Muscle of arm (tissue), 14 donors: ENCODE measurements at places on chromosomes 12 and 14.

DNA sequence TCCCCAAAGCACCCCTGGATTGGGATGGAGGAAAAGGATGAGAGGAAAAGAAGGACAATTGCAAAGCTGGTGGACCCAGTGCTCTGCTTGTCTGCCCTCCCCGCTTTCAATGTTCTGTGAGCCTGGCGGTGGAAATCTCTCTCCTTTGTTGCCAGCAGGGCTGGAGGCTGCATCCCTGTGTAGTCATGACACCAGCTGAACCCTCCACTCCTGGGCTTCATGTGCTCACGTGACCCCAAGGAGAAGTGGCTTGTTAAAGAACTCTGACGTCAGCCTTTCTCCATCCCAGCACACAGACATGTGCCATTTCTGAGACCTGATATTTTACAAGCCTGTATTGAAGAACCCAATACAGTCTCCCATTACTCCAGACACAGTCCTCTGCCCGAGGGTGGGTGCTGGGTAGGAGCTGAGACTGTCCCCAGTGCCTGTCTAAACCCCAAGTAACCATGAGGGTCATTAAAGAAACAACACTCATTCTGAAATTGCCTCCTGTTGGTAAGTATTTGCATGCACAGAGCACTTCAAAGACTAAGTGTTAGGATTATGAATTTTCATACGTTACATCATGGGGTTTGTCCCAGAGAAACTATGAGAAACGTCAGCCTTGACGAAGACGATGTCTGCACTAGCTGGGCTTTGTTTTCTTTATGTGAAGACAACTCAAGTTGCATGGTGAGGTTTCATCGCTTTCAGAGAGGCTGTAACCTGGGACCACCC lies 21.7 kb downstream of the GALNT16 start:
- DNase-seq = no peak

DNA sequence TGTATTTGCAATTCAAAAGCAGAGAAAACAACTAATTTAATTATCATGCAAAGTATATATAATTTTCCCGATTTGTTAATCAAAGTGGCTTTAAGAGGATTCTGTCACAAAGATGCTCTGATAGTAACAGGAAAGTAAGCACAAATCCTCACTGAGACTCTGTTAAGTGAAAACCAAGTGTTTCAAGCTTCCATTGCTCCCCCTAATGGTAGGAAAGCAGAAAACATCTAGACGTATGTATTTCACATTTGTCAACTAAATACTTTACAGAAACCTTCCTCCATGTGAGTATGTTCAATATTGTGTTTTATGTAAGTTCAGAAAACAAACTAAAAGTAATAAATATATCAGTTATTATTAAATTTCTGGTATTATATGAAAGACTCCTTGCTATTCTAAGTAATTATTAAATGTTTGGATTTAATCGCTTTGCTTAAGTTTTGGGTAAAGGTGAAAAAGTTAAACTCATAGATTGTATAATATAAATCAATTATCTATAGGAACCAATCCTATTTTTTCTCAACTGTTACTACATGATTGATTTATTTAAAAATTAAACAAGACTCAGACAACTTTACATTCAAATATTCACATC lies 1.5 kb upstream of the NTS start:
- peak; percentile 47 for DNase-seq

DNA sequence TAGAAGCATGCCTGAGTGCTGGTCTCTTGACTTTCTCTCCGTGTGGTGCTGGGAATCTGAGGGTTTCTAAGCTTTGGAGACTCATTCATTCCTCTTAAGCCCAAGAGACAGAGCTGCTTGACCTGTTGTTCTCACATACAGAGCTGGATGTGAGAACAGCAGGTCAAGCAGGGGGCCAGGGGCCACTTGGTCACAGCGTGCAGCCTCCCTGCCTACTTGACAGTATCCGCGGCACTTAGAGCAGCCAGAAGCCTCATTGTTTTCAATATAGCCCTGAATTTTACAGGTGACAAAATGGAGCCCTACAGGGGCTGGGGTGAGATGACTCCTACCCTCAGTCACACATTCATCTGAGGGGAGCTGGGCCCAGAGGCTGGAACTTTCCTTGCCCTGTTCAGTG lies 88.9 kb downstream of the ESRRB start:
- DNase-seq = no peak

GRCh38 chr12:3973269-3973884 lies 100.2 kb upstream of the PARP11 start:
- no peak for DNase-seq

DNA sequence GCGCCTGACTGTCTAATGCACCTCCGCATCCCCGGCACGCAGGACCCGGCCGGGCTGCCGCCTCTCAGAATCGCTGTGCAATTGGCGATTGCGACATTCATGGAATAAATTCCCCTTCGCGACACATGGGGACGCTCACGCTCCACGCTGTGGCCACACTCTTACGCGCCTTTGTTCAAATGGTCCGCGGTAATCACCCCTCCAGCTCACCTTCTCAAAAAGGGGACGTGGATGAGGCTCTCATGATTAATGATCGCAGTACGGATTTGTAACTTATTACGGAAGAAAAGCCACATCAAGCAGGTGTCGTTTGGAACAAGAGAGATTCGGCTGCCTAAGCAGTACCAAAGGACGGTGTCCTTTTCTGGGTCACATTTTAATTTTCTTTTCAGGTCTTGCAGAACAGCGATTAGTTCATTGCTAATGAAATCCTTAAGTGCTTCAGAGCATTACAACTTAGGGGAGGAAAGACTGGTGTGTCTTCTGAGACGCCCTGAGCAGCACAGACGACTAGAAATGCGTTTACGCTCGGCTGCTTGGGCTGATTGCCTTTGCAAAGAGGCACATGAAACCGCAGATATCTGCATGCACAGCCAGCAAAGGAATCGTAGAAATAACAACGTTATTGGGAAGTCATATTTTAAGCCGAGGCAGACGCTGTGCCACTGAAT lies 37.3 kb upstream of the ADGRD1 start:
- DNase-seq = peak; percentile 80

GRCh38 chr12:42255221-42255865 lies 17.3 kb upstream of the YAF2 start:
- no peak for DNase-seq

- no peak for DNase-seq
Measured at GRCh38 chr14:102215576-102216250, 76.0 kb downstream of the WDR20 start.

GRCh38 chr14:66268802-66269334 lies 217.3 kb upstream of the CCDC196 start:
- no peak for DNase-seq

- DNase-seq = no peak
Measured at GRCh38 chr12:93704122-93704521, 26.9 kb downstream of the CRADD start.

DNA sequence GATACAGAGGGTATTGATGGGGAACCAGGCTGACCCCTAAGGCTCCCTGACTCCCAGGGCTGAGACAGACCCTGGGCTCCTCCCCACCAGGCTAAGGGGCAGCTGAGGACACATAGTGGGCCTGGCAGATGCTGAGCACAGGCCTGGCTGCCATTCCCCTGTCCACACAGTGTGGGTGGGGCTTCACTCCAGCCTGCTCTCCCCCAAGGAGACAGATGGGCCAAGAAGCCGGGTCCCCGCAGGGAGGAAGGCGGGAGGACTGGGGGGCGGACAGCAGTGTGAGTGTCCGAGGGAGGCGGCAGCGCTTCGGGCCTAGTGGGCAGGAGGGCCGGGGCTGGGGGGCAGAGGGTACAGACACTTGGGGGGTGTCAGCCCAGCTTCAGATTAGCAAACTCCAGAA lies 32.0 kb downstream of the RFLNA start:
- no peak for DNase-seq

DNA sequence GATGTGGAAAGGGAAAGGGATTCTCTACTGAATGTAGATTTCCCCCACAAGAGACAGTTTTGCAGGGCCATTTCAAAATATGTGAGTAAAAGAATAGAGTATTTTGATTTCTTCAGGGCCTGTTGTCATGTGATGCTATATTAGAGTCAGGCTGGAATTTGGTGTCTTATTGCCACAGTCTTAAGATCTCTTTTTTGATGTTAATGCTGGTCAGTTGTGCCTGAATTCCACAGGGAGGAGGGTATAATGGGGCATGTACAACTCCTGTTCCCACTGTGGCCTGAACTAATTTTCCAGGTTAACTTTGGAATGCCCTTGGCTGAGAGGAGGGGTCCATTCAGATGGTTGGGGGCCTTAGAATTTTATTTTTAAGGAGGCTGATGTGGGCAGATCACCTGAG lies 111.0 kb upstream of the MAX start:
- DNase-seq = no peak
